ENCODE measurements at places on chromosomes 1 and 21. TPM values are rescaled to one million over a fixed set of nuclear protein-coding genes. Genes with fewer than 3 reads are reported as not detected.

- H3K27ac ChIP-seq, result no peak overlapping the region
- peaks cover 16% of the 10 kb centered on the region for H3K4me1 ChIP-seq
- H3K27me3 ChIP-seq, result peaks cover 22% of the 10 kb centered on the region
- no peaks in the 10 kb centered on the region for H3K36me3 ChIP-seq
Measured at GRCh38 chr1:59063501-59063900, 233.4 kb upstream of the FGGY start.

- no peak overlapping the region for H3K27ac ChIP-seq
- H3K4me3 ChIP-seq, result no peak overlapping the region
- H3K27me3 ChIP-seq, result peaks cover 6% of the 10 kb centered on the region
- H3K4me1 ChIP-seq, result peaks cover 1% of the 10 kb centered on the region
Measured at GRCh38 chr21:31781737-31782136, 49.8 kb upstream of the SCAF4 start.

GRCh38 chr1:93683234-93683633 is 1.6 kb upstream of the BCAR3 start:
- no peaks in the 10 kb centered on the region for H3K36me3 ChIP-seq
- H3K27me3 ChIP-seq, result peaks cover 29% of the 10 kb centered on the region
- no peak for DNase-seq
- no peak overlapping the region for H3K27ac ChIP-seq
- peaks cover 18% of the 10 kb centered on the region for H3K4me1 ChIP-seq

DNA sequence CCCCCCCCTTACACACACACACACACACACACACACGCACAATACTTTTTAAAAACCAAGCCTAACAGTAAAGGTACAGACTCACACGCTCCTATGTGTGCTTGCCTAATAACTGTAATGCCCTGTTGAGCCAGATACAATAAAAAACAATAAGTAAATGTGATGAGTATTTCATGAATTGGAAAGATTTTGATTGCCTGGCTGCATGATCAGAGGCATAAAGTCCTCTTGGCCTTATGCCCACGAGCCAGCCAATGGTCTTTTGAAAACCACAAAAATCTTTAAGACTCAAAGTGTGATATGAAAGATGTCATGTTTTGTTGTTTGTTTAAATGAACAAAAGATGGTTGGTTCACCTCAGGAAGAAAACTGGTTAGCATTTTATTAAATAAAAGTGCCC is 441.9 kb upstream of the ZRANB2 start:
- no peaks in the 10 kb centered on the region for H3K4me1 ChIP-seq
- no peaks in the 10 kb centered on the region for H3K36me3 ChIP-seq
- DNase-seq, result no peak
- H3K4me3 ChIP-seq, result no peak overlapping the region
- no peak overlapping the region for H3K27ac ChIP-seq
- peaks cover 11% of the 10 kb centered on the region for H3K27me3 ChIP-seq

- no peak overlapping the region for H3K27ac ChIP-seq
- H3K4me3 ChIP-seq, result no peak overlapping the region
- H3K27me3 ChIP-seq, result peaks cover 82% of the 10 kb centered on the region
Measured at GRCh38 chr1:53688381-53689102, 50.4 kb downstream of the GLIS1 start.

DNA sequence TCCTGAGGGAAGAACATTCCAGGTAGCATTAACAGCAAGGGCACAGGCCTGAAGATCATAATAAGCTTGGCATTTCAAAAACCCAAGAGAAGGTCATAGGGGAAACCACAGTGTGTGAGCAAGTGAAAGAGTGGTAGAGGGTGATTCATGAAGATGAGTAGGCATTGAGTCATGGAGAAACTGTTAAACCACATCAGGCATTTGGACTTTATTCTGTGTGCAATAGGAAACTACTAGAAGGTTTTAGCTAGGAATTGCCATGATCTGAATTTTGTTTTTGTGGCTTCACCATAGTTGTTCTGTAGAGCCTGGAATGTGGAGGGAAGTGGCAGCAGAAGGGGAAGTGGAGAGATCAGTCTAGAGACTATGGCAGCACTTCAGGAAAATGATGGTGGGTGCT is 359.0 kb upstream of the PTBP2 start:
- no peak for DNase-seq
- peaks cover 3% of the 10 kb centered on the region for H3K4me1 ChIP-seq
- H3K4me3 ChIP-seq, result no peak overlapping the region

DNA sequence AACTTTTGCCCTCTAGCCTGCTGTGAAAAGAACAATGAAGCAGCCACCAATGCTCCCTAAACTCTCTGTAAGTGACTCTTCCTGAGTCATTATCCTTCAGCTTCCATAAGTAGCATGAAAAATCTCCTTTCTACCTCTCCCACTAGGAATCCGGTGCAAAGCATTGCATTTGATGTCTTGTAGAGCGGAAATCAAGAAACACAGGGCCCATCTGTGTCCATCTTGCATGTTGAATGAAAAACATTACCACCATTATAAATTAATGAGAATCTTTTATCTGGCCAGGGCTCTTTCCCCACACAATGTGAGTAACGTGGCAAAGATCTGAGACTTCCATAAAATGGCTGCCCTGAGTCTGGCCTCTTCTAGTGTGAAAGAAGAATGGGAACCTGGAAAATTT is 324.4 kb downstream of the ADGRL2 start:
- no peak overlapping the region for H3K4me3 ChIP-seq
- H3K27me3 ChIP-seq, result no peaks in the 10 kb centered on the region
- DNase-seq, result no peak

DNA sequence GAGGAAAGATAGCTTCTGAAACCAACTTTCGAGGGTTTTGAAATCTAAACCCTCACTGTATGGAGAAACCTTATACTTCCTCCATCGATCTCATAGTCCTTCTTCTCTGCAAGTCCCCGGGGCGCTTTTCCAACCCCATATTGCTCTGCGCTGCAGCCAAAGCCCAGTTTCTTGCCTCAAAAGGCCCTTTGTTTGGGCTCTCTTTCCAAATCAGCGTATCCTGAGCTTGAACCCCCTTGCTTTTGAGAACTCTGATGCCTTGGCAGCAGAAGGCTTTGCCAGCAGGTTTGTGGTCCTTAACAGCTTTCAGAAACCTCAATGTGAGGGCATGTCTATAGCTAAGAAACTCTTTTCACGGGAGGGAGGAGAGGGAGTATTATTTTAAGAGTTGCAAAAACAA is 21.6 kb downstream of the PLPP3 start:
- no peak for DNase-seq
- no peak overlapping the region for H3K4me3 ChIP-seq
- no peak overlapping the region for H3K27ac ChIP-seq
- H3K36me3 ChIP-seq, result no peaks in the 10 kb centered on the region
- H3K27me3 ChIP-seq, result no peaks in the 10 kb centered on the region

- DNase-seq, result no peak
- no peaks in the 10 kb centered on the region for H3K27me3 ChIP-seq
- H3K4me3 ChIP-seq, result no peak overlapping the region
- H3K27ac ChIP-seq, result no peak overlapping the region
Measured at GRCh38 chr1:11055676-11056075, 4.1 kb downstream of the SRM start.

GDAP2 gene
- 28.4 TPM for total RNA-seq

RRAGC gene
- 19.7 TPM for total RNA-seq
